ENCODE measurements at places on chromosomes 1 and 21.

DNA sequence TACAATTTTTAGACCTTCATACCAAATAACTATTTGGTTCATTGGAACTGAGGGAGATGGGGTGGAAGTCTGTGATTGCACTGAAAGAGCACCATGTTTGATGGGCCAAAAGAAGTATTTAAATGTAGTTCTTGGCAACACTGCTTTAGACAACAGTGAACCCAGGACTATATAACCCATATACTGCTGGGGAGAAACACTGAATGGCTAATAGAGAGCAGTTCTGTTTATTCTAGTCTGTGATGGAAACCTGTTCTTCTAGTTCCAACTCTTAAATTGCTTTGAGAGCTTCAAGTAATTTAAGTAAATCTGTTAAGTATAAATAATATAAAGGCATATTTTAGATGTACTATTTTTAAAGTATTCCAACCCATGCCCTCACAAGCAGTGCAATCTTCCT, 96.3 kb downstream of the NIBAN1 start:
- DNase-seq, result no peak

- DNase-seq, result no peak
Observed at GRCh38 chr1:87513966-87514660, 185.4 kb downstream of the LMO4 start.

- DNase-seq, result no peak
Observed at GRCh38 chr1:206909161-206909882, 12.1 kb downstream of the IL24 start.

DNA sequence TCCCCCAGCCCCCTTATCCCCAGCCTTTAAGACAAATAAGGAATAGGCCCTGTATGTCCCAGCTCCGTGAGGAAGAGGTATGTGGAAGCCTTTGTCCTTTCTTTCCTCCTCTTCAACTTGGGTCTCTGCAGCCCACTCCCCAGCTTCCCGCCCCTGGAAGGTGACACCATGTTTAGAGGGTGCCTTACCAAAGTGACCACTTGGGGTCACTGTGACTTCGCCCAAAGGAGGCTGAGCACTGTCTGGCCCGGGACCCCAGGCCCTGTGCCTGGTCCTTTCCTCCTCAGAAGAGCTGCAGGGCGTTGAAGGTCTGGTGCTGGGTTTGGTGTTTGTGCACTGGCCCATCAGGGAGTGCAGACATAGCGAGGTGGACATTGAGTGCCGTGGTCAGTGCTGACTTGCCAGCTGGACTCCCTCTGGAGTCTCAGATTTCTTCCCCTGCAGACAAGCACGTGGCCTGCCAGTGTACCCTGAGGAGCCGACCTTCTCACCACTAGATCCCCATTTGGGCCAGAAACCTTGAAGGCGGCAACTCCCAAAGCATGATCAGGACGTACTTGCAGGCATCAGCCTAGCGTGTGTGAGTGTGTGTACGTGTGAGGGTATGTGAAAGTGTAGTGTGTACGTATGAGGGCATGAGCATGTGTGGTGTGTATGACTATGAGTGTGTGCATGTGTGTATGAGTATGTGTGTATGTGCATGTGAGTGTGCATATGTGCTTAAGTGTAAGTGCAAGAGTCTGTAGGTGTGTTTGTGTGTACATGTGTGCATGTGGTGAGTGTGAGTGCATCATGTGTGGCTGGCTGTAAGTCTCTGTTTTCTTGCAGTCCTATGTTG, 181.4 kb upstream of the KIAA0040 start:
- DNase-seq, result no peak

DNA sequence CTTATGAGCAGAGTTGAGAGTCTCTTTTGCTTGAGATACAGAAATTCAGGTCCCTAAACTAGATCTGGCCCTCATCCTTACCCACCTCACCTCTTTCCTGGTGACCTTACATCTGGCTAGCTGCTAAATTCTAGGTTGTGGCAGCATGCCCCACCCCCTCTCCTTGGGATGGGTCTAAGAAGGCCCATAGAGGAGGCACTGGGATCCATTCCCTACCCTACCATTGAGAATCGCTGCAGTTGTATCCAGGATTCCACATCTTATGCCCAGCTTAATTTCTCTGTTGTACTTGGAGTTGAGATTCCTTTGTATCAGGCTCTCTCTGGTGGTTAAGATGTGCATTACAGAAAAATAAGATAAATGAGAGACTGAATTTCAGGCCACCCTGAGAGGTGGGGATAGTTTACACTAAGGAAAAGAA, 9.5 kb upstream of the TMEM39B start:
- peak; percentile 35 for DNase-seq

DNA sequence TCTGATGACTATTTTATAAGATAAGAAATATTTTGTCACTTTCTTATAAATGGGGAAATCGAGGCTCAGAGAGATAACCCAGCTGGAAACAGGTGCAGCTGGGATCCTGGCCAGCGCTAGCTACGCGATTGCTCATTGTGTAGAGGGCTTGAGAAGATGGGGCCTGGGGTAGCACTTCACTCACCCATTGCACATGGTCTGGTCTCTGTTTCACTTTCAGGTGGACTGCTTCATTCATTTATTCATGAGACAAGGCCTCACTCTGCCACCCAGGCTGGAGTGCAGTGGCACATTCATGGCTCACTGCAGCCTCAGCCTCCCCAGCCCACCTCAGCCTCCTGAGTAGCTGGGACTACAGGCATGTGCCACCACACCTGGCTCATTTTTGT, 23.8 kb downstream of the UBE4B start:
- no peak for DNase-seq
